Progenitor cell of endocrine pancreas (in vitro differentiated cells): ENCODE measurements at places on chromosomes 7 and 10.
A peak's percentile ranks its signal among the peaks of the same experiment; 100 is the strongest.

DNA sequence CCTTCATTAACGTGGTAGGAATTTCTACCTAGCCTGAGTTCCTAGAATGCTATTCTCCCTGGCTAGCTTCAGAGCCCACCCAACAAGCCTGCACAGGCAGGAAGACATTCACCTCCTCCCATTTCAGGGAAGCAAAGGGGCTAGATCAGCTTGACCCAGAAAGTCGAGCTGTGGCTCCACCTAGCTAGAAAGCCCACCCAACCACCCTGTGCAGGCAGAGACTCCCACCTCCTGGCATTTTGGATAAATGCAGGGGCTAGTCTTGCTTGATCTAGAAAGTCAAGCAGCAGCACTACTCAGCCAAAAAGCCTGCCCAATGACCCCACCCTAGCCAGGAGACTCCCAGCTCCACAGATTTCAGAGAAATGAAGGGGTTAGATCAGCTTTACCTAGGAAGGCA is 479.5 kb downstream of the SDK1 start:
- DNase-seq = no peak

GRCh38 chr10:82558014-82558607 is 683.1 kb downstream of the NRG3 start:
- DNase-seq = no peak

- no peak for DNase-seq
These were observed 137.6 kb upstream of the MAGI2 start for GRCh38 chr7:79590916-79591623.

DNA sequence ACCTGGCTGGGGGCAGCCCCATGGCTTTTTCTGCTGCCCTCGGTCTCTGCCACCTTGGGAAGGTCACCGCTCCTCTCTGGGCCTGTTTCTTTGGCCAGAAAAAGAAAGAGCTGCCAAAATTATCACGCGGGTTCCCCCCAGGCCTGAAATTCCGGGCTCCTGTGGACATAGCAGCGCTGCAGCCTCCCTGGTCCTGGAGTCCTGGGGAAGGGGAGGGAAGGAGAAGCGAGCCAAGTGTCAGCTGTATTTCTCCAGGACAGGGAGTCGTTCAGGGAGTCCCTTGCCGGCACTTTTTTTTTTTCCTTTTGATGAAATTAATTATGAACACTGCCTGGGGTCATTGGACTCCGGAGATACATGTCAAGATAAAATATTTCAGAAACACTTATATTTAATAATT is 152.3 kb upstream of the GPR26 start:
- DNase-seq = no peak

DNA sequence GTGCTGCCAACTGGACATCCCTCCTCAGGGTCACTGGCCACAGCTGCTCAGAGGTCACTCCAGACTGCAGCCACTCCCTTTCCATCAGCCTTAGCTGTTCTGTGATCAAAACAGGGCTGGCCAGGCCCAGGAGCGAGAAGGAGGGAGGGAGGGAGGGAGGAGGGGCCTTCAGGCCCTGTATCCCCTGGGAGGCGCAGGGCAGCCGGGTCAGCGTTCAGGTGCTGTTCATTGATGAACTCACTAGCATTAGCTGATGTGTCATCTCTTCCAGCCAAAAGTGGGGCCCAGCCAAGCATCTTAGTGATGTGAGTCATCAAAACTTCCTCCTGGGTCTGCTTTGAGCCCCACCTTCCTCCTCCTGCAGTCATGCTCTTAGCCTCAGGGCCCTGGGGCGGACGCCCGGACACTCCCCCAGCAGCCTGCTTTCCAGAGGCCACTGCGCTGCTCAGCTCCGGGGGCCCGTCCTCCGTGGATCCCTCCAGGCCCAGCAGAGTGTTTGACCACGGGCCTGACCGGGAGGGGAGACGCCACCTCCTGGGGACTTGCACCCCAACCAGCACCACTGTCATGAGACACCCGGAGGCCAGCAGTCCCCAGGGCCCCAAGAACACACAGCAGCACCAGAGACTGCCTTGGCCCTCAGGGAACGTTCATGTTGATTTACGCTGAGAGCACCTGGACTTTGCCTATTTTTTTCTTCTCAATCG is 149.2 kb downstream of the PRKAG2 start:
- DNase-seq = no peak

DNA sequence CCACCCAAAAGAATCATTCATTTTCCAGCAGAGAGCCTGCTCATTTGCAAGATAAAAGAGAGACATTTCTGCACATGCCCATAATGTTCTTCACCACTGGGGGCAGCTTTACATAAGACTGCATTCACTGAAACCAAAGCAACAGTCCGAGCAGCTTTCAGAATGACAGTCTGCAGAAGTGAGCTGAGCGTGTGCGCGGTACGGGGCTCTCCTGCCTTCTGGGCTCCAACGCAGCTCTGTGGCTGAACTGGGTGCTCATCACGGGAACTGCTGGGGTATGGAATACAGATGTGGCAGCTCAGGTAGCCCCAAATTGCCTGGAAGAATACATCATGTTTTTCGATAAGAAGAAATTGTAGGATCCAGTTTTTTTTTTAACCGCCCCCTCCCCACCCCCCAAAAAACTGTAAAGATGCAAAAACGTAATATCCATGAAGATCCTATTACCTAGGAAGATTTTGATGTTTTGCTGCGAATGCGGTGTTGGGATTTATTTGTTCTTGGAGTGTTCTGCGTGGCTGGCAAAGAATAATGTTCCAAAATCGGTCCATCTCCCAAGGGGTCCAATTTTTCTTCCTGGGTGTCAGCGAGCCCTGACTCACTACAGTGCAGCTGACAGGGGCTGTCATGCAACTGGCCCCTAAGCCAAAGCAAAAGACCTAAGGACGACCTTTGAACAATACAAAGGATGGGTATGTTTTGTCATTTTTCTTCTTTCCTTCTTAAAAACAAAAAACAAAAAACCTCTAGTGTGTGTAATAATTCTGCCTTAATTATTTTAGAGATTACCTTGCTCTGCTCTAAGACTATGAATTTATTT is at the start of gene LRRTM3:
Gene LRRTM3 (plus strand): TSS at position 141 of the 820 bp plus-strand sequence.
- peak; percentile 16 for DNase-seq

- DNase-seq = no peak
These were observed 828.7 kb upstream of the LRRN3 start for GRCh38 chr7:110262251-110262650.

GRCh38 chr7:66277492-66277891 is 72.4 kb downstream of the TPST1 start:
- DNase-seq = no peak

GRCh38 chr7:31058688-31059087 is 6.6 kb downstream of the ADCYAP1R1 start:
- DNase-seq = no peak

DNA sequence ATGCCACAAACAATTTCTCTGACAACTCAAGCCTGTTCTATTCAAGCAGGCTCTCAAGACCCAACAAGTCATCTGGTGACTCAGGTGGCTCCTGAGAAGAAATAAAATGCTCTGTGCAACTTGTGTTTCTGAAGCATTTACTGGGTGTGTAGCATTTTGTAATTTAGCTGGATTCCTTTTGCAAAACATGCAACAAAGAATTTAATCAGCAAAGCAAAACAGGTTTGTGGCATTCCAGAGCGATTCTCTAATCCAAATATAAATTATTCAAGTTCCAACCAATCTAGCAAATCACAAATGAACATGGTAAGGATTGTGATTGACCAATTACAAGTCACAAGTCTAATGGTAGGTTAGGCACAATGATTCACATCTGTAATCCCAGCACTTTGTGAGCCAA is 39.8 kb upstream of the C10orf67 start:
- DNase-seq = no peak

DNA sequence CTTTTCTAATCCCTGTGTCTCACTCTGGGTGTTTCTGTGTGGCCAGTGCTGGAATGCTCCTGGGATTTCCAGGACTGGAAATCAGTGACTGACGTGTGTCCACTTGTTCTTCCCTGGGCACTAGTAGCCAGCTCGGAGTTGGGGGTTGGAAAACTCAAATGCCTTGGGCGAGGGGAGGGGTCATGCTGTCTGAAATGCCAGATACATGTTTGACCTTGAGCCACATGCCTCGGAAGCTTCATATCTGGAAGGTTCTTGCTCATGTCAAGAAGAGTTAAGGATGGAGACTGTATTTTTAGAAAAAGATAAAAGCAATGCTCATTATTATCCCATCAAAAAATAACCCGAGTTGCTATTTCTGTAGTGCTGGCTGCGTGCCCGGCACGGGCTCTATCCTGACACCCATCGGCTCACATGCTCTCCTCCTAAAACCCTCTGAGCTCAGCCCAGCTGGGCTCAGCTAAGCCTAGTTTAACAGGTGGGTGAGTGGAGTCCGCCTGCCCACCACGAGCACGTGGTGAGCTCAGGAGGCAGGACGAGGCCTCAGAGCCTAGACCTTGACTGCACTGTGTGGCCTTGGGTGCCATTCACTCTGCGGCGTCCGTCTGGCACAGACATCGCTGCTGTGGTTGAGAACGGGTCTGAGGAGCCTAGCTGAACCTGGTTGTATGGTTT is 6.4 kb downstream of the DPYSL4 start:
- DNase-seq = no peak

DNA sequence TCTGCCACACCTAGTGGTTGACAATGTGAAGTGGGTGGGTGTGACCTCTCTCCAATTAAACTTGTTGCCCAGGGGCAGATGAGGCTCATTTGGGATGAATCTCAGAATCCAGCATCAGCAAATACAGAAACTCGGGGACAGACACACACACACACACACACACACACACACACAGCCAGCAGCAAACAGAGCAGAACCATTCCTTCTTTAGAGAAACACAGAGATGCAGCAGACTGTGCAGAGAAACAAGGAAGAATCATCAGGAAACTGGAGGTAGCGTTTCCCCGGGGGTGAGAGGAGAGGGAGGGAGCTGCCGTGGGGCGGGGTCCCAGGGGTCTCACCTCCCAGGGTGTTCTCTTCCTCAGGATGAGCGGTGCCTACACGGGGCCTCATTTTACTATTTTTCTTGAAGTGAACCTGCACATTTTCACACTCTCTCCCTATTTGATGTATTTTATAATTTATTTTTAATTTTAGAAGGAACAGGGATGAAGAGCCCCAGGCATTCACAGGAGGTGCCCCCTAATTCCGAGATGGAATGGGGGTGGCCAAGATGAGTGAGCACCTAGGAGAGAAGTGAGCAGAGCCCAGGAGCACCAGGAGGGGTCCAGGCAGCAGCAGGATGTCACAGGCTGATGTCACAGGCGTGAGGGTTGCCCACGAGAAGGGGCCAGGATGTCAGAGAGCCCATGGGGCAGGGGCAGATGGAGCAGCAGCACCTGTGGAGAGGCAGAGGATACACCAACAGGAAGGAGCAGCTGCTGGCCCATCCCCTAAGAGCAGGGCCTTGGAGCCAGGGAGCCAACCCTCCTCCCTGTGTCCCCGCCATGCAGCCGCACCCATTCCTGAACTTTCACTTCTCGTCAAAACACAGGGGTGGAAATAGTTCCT is 85.3 kb upstream of the PPP2R2D start:
- DNase-seq = peak; percentile 4

GRCh38 chr10:96450529-96451207 is 63.1 kb downstream of the TLL2 start:
- no peak for DNase-seq

DNA sequence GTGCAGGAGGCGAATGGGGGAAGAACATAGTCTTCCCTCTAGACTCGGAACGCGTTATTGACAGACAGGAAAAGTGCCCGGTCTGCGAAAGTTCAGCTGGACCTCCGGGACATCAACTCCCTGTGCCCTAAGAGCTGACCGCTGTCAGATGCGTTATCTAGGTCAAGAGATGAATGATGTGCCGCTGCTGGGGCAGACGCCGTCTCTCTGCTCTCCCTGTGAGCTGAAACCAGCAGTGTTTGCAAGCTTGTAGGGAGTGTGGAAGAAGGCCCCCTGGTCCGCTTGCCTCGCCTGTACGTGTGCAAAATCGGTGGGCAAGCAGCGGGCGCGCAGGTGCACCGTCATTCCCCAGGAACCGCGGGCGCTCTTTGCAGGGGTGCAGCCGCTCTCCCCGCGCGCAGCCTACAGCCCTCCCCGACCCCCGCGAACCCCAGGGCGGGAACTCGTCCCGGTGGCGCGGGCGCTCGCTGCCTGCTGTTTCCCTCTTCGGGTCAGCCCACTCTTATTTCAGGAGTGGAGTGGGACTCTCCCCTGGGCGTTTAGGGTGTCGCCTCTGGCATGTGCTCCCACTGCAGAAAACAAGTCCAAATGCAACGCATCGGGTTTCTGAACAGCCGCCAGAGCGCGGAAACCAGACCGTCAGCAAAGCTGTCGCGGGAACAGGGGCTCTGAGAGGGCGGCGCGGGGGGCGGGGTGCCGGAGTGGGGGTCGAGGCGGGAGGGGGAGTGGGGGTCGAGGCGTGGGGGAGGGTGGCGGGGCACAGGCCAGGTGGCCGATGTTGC is 1.8 kb upstream of the PFKFB3 start:
- DNase-seq = no peak

GRCh38 chr10:26858707-26859034 is 2.1 kb downstream of the ABI1 start:
- no peak for DNase-seq

- DNase-seq = no peak
These were observed 708 bp upstream of the GPR85 start for GRCh38 chr7:113087071-113087998.

DNA sequence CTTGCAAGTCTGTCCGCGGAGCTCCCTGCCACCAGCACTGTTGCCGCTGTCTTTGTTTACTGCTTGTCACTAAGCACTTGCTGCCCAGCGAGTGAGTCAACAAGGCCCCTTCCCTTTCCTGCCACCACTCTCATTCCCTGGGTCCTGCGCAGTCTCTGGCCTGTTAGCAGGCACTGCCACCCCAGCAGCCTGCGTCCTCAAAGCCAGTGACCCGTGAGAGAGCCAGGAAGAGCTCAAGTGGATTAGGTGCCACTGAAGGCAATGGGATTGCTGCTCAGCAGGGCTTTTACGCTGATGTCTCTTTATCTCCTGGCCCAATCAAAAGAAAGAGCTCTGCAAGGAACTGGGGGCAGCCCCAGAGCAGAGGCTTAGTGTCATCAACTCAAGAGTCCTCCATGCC is at the start of gene FRMPD2:
Gene FRMPD2 (minus strand): TSS at position 61 of the 400 bp plus-strand sequence. CDS start 129 bp downstream, outside the sequence.
- DNase-seq = no peak

- no peak for DNase-seq
These were observed 72.2 kb downstream of the EZH2 start for GRCh38 chr7:148811892-148812291.

- no peak for DNase-seq
These were observed 466.4 kb upstream of the ZMIZ1 start for GRCh38 chr10:78602201-78602932.

DNA sequence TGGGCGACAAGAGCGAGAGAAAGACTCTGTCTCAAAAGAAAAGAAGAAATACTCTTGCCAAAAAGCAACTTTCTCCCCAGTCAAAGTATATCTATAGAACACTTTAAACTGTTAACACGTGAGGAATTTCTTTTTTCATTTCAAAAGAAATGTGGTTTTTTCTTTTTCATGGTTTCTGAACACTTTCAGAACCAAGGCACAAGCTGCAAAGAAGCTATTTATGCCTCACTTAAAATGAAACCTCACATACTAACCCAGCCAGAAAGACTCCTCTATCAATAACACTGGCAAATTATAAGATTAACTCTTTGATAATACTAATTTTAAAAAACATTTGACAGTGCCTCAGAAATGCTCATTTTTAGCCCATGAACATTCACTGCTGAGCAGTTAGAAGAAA is 20.9 kb downstream of the TBX20 start:
- DNase-seq = no peak

GRCh38 chr7:129452589-129453231 is 18.5 kb downstream of the STRIP2 start:
- DNase-seq = no peak
